ENCODE measurements at places on chromosomes 6 and 20.

GRCh38 chr6:30752157-30752927, 8.0 kb upstream of the IER3 start:
- DNase-seq = peak; percentile 100

DNA sequence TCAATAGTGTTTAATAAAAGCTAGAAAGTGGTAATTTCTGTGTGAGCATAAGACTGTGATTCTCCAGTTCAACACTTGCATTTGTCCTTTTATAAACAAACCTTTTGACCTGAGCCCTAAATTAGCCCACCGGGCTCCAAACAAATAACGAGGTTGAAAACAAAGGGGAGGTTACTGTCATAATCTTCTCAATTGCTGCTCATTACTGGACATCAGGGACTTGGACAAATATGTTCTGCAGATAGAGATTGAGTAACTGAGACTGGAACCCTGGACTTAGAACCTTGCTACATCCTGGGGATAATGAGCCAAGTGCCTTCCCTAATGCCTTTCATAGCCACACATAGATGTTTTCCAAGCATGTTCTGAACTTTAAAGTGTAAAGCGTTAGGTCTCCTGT, 84.2 kb upstream of the PCSK2 start:
- DNase-seq = no peak

- DNase-seq = no peak
These were observed 6.3 kb upstream of the TGM3 start for GRCh38 chr20:2289475-2289874.

DNA sequence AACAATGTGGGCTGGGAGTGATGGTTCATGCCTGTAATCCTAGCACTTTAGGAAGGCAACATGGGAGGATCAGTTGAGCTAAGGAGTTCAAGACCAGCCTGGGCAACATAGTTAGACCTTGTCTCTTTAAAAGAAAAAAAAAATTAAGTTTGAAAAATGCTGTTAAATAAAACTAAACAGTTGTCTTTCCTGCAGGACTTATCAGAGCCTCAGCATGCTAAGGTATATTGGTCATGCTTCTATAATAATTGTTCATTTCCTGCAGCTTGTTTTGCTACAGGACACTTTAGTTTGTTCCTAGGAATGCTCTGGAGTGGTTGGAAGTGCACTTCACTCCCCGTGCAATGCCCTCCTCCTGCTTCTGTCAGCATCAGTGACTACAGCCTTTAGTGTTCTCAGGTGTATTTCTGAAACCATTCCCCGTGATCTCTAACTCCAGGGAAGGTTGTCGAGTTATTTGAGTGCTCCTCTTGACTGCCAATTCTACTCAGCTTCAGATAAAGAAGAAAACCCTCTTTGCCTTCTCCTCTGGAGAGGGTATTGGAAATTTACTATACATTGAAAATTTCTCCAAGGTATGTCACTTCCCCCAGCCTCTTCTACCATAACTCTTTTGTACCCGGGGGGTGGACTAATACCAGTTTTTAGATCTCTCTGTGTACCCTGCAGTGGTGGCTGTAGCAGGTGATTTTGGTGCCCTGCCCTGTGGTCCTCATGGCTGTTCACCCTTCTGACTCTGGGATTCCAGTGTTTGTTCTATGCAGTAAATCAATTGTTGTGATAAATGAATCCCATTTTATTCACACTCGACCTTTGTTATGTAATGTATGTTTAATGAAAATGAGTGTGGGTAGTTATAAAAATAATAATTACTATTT, 33.8 kb downstream of the NHLRC1 start:
- DNase-seq = no peak

Measured in fibroblast of pulmonary artery (primary cell).